ENCODE measurements at places on chromosomes 7 and 10.

DNA sequence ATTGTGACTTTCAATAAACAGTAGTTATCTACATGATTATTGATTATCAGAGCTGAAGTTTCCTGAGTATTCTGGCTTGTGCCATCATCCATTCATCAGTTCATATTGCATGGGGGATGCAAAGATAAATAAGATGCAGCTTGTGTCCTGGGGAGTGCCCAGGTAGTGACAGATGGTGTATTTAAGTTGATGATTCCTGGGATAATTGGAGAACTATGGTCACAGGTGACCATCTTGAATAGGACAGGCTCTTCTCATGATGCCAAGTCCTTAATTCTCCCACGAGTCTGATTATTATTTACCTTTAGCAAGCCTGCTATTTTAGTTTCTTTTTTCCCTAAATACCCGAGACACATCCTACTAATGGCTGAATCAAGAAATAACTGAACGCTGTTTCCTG lies 64.9 kb downstream of the PLPP4 start:
- DNase-seq: no peak

DNA sequence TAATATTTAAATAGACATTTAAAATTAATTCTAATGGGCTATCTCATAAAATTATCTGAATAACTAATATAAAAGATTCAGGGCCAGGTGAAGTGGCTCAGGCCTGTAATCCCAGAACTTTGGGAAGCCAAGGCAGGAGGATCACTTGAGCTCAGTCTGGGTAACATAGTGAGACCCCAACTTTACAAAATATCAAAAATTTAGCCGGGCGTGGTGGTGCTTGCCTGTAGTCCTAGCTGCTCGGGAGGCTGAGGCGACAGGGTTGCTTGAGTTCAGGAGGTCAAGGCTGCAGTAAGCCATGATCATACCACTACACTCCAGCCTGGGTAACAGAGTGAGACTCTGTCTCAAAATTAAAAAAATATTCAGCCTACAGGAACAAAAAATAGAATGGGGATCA lies 12.5 kb downstream of the NOBOX start:
- no peak for DNase-seq

GRCh38 chr10:58943960-58944359 lies 232.5 kb upstream of the PHYHIPL start:
- DNase-seq: no peak

DNA sequence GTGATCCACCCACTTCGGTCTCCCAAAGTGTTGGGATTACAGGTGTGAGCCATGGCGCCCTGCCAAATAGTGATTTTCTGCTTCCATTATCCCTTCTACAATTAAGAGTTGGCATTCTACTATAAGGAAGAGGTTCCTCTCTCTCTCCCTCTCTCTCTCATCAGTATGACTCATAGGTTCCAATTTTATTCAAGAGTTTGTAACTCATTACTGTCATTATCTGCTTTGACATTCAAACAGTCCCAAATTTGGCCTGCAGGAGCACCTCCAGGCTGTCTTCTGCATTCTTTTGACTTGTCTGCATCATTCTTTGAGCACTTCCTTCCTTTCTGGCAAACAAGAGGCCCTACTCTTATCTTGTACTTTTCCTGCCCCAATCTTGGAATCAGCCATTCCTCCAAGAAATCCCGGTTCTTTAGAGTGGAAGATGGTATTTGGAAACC lies 33.2 kb upstream of the CALU start:
- no peak for DNase-seq

DNA sequence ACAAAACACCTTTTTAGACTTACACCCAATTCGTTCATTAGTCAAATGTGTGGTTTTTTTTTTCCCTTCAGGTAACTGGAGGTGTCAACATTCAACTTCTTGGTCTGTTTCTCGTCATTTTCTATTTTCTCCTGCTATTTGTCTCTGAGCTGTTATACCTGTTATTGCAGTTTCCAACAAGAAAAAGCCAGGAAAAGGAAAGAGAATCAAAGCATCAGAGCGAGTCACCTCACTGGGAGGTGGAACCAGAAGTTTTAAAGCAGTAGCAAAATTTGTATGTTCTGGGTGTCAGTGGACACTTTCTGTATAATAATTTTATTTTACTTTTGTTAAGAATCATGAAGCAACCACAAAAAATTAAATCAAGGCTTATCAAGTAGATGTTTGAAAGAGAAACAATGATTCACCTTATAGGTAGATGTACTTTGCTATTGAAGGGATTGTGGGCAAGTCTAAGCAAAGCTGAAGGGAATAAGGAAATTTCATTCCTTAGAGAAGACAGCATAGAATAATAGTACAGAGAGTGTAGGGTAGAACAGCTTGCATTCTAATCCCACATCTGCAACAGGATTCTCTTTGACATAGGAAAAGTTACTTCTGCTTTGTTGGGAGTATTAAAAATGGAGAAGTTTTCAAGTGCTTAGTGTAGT lies 675.8 kb downstream of the PCDH15 start:
- DNase-seq: no peak

DNA sequence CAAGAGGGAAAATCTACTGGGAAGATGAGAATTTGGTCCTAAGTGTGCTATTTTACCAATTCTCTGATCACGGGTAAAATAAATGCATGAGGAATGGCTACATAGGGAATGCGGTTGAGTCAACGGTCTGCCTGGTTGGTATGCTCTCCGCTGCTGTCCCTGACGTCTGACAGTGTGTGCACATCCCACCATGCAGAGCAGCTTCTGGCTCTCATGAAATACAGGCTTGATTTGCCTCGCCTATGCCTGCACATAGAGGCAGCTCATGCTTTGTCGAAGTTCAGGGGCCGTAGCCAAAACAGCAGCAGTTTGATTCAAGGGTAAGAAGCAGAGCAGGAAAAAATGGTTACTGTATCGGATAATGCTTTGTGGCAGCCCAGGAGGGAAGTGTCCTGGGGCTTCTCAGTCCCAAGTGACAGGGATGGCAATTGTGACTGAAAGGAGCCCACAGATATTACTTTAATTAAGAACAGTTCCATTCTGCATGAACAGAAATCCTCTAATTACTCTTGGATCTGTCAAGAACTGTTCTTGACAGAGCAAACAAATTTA lies 268.4 kb upstream of the SLC26A5 start:
- DNase-seq: no peak

- DNase-seq: no peak
Measured at GRCh38 chr10:8048281-8049008, 6.0 kb upstream of the GATA3 start.

DNA sequence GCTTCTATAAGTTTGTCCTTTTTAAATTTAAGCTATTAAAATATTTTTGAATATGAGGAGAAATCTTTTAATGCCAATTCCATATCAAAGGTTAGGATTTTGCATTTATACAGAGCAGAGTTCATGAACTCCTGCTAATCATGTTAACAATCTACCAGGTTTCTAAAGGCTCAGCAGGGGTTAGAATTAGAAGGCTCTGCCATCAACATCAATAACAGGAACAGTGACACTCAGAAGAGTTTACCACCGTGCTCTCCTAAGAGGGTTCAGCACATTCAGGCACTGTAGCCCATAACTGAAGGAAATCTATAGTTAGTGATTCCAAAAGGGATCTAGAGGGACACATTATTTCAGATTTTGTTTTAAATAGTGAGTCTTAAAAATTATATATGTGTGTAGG lies 100.1 kb downstream of the HOXA1 start:
- DNase-seq: no peak

DNA sequence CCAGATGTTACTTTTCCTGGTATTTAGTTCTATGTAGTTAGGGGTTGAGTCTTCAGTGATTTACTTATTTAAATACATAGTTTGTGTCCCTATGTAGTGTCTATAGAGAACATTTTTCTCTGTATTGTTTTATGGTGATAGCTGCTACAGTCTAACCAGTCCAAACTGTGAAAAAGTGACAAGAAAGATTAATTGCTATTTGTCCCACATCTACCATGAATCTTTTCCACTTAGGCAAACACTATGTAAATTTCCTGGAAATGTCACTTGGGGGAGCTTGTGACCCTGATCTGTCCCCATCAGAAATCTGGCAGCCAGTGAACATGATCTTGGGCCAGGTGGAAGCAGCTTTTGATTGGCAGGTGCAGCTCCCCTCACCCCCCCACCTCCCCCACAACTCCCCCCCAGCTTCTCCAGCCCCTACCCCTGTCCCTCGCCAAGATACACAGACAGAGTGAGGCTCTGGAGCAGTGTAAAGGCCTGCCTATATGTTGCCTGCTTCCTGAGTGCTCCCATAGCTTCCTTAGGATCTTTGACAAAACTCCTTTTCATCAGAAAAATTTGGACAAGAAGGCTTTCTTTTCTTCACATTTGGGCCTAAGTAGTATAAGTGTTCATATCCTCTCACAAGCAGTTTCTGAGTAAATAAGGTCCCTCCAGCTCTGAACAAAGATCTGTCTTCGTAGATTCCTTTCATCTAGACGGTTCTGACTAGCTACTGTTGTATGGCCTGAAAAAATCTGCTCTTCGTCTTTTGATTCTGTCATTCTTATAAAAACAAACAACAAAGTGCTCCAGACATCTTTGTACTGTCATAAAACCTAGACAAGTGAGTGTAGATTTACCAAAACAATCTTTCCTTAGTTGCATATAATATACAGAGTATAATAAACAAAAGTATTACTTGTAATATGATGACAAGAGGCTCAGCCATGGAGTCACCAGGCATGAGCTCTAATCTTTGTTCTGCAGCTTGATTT lies 31.5 kb upstream of the SLC13A1 start:
- no peak for DNase-seq

DNA sequence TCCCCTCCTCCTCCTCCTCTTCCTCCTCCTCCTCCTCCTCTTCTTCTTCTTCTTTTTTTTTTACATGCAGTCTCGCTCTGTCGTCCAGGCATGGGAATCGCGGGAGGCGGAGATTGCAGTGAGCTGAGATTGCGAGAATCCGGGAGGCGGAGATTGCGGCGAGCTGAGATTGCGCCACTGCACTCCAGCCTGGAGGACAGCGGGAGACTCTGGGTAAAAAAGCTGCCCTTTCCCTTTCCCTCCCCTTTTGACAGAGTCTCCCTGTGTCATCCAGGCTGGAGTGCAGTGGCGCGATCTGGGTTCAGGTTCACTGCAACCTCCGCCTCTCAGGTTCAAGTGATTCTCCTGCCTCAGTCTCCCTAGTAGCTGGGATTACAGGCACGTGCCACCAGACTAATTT lies 168.1 kb upstream of the MALRD1 start:
- peak; percentile 34 for DNase-seq

- DNase-seq: no peak
Measured at GRCh38 chr7:7965301-7965700, 3.3 kb upstream of the GLCCI1 start.

DNA sequence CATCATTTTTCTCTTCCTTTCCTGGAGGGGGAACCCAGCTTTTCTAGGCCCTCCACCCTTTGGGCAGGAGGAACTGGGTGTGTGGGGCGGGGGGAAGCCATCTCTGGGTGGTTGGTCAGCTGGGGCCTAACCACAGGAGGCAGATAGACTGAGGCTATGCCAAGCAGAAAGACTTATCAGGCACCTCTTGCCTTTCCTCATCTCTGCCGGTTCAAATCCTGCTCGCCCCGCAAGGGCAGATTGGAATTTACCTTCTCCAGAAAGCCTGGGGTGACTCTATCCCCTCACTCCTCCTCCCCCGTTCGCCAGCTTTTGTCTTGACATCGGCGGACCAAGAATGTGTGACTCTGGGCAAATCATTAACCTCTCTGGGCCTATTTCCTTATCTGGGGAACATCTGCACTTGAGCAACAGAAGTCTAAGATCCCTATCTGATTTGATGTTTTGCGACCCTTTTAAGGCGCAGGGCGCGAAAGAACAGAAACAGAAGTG lies 584 bp upstream of the GARS1 start:
- DNase-seq: peak; percentile 76

DNA sequence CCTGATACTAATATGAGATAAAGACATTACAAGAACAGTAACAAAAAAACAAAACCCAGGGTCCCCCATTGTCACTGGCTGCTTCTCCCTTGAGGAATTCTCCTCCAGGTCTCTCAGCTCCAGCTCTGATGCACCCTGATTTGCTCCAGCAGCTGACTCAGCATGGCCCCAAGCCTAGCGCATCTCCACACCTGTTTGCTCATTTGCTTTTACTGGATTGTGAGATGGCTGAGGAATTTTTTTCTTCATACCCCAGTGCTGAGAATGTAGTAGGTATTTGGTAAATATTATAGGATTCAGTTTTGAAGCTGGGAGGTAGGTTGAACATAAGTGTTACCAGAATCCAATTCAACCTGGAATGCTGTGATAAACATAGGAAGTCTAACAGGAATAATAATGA lies 171.9 kb downstream of the PKD1L1 start:
- DNase-seq: peak; percentile 55

All from A549 (cell line).